ENCODE measurements at places on chromosomes 7 and 10.

GRCh38 chr10:106768204-106768603 is 396.3 kb downstream of the SORCS1 start:
- no peak for DNase-seq

DNA sequence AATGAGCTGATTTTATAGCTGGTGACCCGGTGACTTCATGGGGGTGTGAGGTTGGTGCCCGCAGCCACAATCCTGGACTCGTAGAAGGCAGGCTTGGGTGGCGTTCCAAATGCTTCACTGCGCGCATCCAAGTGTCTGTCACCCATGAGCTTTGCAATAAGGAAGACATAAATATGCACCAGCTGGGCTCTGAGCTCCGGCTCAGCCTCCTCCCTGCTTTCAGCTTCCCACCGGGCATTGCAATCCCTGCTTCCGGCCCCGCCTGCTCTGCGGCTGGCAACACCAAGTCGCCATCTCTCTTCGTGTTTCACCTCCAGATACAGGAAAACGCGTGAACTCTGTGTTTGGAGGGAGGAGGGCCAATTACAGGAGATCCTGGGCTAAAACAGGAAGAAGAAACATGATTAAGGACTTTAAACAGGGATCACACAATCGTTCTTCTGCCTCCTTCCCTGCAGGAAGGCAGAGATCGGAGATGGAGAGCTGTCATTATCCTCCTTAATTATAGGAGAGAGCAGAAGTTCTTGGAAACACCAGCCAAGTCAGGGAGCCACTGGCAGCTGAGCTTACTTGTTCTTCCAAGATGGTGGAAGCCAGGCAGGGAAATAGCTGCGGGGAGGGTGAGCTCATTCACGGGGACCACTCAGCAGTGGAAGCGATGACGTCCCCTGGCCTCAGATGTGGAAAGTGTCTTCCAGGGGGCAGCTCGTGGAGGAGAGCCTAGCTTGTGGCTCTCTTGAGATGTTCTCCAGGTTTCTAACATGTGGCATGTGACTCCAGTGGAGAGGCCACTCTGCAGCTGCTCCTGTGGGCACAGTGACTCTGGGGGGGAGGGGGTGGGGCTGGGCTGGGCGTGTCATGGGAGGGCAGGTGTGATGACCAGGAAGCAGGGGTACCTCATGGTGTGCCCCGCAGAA is 134.9 kb downstream of the CAMK1D start:
- no peak for DNase-seq

DNA sequence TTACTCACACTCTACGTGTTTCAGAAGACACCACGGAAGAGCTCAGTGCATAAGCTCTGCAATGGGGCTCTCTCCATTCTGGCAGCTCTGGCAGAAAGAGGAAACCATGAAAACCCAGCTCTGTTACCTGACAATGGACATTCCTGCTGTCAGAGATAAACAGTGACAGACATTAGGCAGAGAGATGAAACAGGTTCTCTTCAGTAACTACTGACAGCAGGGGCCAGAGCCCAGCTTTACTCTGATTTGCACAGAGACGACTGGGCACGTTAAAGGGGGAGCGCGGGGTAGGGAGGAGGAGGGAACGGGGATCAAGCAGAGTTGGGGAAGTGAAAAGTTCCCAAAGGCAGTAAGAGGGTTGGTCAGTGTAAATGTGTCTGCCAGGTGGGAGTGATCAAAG is 206.1 kb downstream of the RAMP3 start:
- DNase-seq = no peak

DNA sequence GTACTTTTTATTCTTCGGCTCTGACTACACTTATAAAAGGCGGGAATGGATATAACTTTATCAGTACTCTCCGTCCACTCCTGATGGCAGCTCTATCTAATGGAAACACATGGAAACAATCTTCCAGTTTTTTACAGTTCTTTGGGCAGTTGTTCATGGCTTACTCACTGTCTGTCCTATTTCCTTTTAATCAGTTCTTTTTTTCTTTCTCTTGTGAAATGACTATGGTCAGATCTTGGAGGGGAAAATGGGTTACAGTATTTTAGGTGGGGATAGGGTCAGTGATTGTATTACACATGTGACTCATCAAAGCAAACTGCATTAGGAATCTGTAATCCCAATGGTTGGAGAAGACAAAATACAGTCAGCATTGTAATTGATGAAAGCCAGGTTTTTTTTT is 112.4 kb downstream of the BICC1 start:
- DNase-seq = no peak

GRCh38 chr7:47496056-47496665 is 85.8 kb downstream of the TNS3 start:
- DNase-seq = no peak

DNA sequence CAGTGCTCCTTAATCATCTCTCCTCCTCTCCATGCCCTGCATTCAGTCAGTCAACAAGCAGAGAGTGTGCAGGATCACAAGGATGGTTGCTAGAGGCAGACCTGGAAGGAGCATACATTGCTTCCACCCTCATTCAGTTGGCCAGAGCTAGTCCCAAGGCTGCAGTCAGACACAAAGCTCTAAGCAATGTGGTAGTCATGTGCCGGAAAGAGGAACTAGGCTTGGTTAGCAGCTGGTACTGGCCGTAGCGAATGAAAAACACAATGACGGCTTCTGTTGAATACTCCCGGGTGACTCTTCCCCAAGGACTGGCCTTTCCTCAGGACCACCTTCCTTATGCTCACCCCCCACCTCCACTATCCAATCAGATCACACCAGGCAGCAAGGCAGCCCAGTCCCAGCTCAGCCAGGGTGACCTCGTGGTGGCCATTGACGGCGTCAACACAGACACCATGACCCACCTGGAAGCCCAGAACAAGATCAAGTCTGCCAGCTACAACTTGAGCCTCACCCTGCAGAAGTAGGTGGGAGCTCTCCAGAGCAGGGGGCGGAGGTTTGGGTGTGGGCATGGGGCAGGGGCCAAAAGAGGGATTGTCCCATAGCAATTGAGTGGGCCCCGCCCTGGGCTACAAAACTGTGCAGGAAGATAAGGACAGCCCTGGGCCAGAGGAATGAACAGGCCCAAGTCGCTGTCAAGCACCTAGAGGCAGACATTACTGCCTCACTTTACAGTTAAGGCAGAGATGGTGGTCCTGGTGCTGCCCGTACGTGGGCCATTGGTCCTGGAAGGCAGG is 10.9 kb downstream of the LDB3 start:
- peak; percentile 66 for DNase-seq

DNA sequence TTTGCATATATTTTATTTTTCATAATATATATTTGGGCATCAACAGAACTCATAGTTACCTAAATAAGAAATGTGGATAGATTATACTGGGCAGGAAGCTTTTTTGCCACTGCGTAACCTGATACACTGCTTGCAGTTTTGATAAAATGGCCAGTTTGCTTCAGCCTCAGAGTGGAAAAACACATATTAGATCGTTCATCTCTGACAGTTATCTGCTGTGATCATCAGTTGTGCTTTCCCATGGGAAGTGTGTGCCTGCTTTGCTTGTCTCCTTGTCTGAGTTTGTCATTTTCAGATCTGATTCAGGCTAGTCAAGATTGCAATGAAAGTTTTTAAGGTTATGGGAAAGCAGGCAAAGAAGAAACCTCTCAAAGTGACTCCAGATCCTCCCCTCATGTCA is 54.0 kb downstream of the ADAM12 start:
- DNase-seq = no peak

- DNase-seq = no peak
Measured at GRCh38 chr10:71900441-71901180, 49.6 kb upstream of the PSAP start.

GRCh38 chr10:97178074-97178473 is 7.7 kb downstream of the SLIT1 start:
- DNase-seq = no peak

DNA sequence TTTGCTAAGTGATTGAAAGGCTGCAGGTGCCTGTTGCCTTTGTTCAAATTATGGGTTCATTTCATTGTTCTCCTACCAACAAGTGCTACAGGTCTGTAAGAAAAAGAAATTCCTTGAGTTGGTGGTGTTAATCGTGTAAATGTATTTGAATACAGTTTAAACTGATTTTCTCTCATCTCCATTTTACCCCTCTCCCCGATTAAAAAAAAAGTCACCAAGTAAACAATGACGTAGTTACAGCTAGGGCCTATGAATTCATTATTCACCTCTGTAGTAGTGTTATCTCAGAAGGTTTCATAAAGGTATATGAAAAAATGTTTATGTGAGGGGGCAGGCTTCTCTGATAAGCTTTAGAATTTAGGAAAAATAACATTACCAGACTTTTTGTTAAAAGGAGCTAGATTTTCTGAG is 1.1 kb downstream of the REEP3 start:
- peak; percentile 60 for DNase-seq

DNA sequence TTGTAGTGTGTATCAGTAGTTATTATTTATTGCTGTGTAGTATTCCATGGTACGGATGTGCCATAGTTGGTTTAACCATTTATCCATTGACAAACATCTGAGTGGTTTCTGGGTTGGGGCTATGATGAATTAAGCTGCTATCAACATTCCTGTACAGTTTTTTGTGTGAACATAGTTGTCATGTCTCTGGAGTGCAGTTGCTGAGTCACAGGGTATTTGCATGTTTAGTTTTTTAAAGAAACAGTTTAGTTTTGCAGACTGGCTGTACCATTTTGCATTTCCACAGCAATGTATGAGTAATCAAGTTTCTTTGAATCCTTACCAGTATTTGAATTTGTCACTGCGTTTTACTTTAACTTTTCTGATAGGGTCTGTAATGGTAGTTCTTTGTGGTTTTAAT is 516.7 kb upstream of the CELF2 start:
- no peak for DNase-seq

All from Kasumi-1 (cell line).